Spinal cord (tissue), 10 donors: ENCODE measurements at places on chromosomes 1 and 21. TPM values are rescaled to one million over a fixed set of nuclear protein-coding genes. Genes with fewer than 3 reads are reported as not detected.

DNA sequence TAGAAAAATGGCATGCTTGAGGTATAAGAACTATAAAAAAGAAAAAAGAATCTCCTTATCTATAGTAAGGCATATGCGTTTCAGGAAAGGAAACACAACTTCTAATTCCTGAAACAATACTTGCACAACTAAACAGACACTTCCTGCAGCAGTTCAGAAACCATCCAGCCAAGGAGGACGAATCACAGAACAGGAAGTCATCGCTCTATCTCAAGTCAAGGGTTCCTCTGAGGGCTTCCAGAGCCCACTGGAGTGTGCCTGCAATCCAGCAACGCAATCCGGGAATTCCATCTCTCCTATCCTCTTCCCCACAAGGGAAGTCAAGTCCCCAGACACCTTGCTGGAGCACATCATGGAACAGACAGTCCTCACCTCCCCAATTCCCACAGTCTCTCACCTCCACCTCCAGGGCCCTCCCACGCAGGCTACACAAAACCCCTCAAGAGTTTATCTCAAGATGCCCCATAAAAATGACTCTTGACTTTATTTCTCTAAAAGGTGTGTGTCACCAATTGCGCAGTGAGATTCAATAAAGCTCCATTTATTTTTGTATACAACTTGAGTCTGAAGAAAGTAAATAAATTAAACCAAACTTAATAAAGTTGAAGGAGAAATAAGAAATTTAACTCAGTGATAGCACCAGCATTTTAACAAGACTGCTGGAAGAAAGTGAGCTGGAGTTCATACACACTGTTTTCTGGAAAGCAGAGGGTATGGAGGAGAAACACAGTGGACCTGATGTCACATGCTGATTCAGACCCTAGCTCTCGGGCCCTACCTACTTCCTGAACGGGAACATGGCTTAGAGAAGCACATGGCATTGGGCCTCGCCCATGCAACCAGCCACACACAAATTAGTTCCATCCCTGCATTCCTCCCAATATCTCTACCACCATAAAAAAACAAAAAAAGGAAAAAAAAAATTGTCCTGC is 39.9 kb downstream of the SIPA1L2 start:
- no peak overlapping the region for H3K4me3 ChIP-seq
- no peak for DNase-seq
- H3K4me1 ChIP-seq = peaks cover 9% of the 10 kb centered on the region
- peaks cover 3% of the 10 kb centered on the region for H3K36me3 ChIP-seq
- H3K27me3 ChIP-seq = no peaks in the 10 kb centered on the region

The FAAH gene
- total RNA-seq = 14.3 TPM

The SLC9C2 gene
- total RNA-seq = 0.79 TPM

The SCAMP3 gene
- total RNA-seq = 51.2 TPM

The TSHB gene
- not detected for total RNA-seq

DNA sequence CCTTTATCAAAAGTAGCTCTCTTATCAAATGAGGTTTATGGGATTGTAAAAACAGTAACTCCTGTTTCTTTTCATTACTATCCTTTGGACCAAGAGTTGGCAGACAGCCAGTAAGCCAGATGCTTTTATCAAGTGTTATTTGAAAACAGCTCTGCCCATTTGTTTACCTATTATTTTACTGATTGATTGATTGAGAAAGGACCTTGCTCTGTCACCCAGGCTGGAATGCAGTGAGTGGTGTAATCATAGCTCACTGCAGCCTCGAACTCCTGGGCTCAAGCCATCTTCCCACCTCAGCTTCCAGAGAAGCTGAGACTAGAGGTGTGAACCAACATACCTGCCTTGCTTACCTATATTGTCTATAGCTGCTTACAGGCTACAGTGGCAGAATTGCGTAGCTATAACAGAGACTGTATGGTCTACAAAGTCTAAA is 3.6 kb downstream of the PRKAB2 start:
- H3K4me3 ChIP-seq = no peak overlapping the region
- H3K36me3 ChIP-seq = peaks cover 13% of the 10 kb centered on the region
- H3K27ac ChIP-seq = no peak overlapping the region
- peak; percentile 14 for DNase-seq
- H3K4me1 ChIP-seq = peaks cover 16% of the 10 kb centered on the region
- H3K27me3 ChIP-seq = no peaks in the 10 kb centered on the region

The CACNA1S gene
- 0.33 TPM for total RNA-seq

- H3K36me3 ChIP-seq = no peaks in the 10 kb centered on the region
- no peak for DNase-seq
- no peaks in the 10 kb centered on the region for H3K4me1 ChIP-seq
These were observed 362.3 kb downstream of the HLX start for GRCh38 chr1:221241592-221241991.

The SLC22A15 gene
- 36.0 TPM for total RNA-seq

The ECM1 gene
- total RNA-seq = 9.2 TPM

The PTPRF gene
- 51.0 TPM for total RNA-seq

GRCh38 chr1:178243119-178243518 is 149.2 kb downstream of the RASAL2 start:
- no peaks in the 10 kb centered on the region for H3K36me3 ChIP-seq
- H3K27me3 ChIP-seq = no peaks in the 10 kb centered on the region
- no peak overlapping the region for H3K27ac ChIP-seq
- no peak overlapping the region for H3K4me3 ChIP-seq
- DNase-seq = no peak

DNA sequence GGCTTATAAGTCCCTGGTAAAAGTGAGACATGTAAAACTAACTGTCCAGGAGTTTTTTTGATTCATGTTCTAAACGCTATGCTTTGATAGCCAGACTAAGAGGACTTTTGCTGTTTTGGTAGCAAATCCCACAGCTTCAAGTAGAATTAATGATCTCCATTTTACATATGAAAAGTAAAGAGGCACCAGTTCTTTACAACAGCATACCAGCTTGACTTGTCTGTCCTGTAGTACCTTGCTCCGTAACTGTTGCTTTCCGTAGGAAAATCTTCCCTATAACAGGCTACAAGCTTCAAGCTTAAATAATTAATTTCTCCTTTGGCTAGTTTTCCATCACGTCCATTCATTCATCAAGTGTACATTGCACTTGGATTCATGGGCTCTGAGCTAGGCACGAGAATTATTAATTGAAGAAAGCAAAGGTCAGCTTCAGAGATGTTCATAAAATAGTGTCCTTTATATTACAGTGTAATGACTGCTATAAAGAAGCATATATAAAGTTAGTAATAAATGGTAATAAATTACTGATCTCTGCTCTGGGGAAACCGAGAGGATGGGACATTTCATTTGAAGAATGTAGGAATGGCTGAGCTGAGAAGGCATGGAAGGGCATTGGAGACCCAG is 29.2 kb downstream of the B3GALT5 start:
- peaks cover 17% of the 10 kb centered on the region for H3K4me1 ChIP-seq
- no peaks in the 10 kb centered on the region for H3K27me3 ChIP-seq
- no peak overlapping the region for H3K4me3 ChIP-seq
- no peak for DNase-seq
- H3K27ac ChIP-seq = no peak overlapping the region
- peaks cover 3% of the 10 kb centered on the region for H3K36me3 ChIP-seq

- no peak for DNase-seq
- no peaks in the 10 kb centered on the region for H3K4me1 ChIP-seq
- H3K27me3 ChIP-seq = no peaks in the 10 kb centered on the region
- H3K4me3 ChIP-seq = no peak overlapping the region
These were observed 42.5 kb upstream of the DISC1 start for GRCh38 chr1:231584117-231584516.

DNA sequence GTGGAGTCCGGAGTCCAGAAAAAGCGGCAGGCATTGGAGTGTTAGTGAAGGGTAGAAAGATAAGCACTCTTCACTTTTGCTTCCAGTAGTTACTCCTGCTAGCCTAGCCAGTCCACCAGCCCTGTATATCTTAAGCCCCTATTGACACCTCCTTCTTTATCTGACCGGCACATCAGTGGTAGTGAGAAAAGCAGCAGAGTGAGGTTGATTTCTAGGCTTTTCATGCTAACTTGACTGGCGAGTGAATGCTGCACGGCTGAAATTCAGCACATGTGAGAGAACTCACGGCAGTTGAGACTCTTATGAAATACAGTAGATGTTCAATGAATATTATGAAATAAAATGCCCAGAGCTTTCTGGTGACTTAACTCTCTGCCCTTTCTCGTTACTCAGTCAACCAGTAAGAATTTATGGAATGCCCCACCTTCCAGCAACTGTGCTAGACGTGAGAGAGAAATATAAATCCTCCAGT is 128.2 kb downstream of the CACHD1 start:
- peaks cover 3% of the 10 kb centered on the region for H3K4me1 ChIP-seq
- no peaks in the 10 kb centered on the region for H3K36me3 ChIP-seq
- DNase-seq = peak; percentile 55
- H3K27me3 ChIP-seq = no peaks in the 10 kb centered on the region
- H3K4me3 ChIP-seq = no peak overlapping the region
- no peak overlapping the region for H3K27ac ChIP-seq

GRCh38 chr1:22500058-22500457 is 48.4 kb downstream of the ZBTB40 start:
- H3K27me3 ChIP-seq = peaks cover 3% of the 10 kb centered on the region
- peaks cover 13% of the 10 kb centered on the region for H3K4me1 ChIP-seq
- DNase-seq = no peak

DNA sequence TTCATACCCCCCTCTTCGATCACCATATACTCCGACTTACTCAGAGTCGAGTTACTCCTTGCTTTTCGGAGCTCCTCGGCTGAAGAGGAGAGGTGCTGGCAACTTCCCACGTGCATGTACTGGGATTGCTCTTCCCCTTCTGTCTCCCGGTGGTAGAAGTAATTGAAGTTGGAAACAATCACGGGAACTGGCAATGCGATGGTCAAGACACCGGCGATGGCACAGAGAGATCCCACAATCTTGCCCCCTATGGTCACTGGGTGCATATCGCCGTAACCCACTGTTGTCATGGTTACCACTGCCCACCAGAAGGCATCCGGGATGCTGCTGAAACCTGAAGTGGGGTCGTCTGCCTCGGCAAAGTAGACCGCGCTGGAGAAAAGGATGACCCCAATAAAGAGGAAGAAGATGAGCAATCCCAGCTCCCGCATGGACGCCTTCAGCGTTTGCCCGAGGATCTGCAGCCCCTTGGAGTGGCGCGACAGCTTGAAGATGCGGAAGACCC is 1.5 kb downstream of the KCNA3 start:
- no peak overlapping the region for H3K27ac ChIP-seq
- H3K4me3 ChIP-seq = peak overlapping the region; percentile 37
- H3K36me3 ChIP-seq = no peaks in the 10 kb centered on the region
- no peak for DNase-seq

- no peak overlapping the region for H3K27ac ChIP-seq
- H3K36me3 ChIP-seq = peaks cover 29% of the 10 kb centered on the region
- DNase-seq = peak; percentile 57
- peaks cover 17% of the 10 kb centered on the region for H3K4me1 ChIP-seq
- peak overlapping the region; percentile 52 for H3K4me3 ChIP-seq
- H3K27me3 ChIP-seq = no peaks in the 10 kb centered on the region
These were observed 359 bp downstream of the LRRC3 start for GRCh38 chr21:44455524-44456213.

DNA sequence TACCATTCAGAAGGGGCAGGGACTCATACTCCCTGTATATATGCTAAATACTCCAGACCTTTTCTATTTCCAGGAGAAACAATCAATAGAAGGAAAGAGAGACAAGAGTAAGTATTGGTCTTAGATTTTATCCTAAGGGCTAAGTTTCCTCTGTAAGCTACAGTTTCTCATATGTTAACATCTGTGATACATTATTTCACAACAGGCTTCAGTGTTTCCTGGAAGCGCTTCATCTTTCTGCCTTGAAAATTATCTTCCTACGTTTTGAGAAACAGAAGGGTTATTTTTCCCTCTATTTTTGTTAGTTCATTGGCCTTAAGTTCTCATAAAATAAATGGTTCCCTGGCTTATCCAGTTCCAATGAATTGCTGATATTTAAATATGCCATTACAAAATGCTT is 15.6 kb downstream of the FMO1 start:
- no peaks in the 10 kb centered on the region for H3K36me3 ChIP-seq
- no peak for DNase-seq
- H3K27me3 ChIP-seq = no peaks in the 10 kb centered on the region
- peak overlapping the region; percentile 25 for H3K27ac ChIP-seq

DNA sequence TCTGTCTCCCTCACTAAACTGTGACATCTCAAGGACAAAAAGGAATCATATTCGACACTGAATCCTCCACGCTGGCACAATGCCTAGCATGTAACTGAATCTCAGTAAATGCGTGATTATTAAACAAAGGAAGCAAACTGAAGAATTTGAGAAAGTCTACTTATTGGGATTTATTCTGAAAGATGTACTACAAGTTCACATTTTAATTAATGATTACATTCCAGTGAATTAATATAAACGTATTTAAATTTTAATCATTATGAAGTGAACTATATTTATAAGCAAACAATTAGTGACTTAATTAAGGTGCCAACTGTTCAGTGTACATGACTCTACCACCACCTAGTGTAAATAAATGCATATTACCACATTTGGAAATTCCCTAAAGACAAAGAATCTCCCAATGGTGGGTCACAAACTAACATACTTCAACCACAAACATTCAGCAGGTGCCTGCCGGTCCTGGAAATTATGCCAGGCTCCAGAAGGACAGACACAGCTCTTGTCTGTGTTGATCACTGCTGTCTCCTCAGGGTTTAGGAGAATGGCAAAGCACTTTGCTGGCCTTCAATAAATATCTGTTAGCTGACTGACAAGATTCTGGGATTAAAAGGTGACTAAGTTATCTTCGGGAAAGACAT is 56.3 kb downstream of the SMYD3 start:
- H3K4me3 ChIP-seq = no peak overlapping the region
- no peak overlapping the region for H3K27ac ChIP-seq
- no peaks in the 10 kb centered on the region for H3K36me3 ChIP-seq
